Esophagus muscularis mucosa (tissue), 4 donors: ENCODE measurements at places on chromosomes 1 and 21. TPM values are rescaled to one million over a fixed set of nuclear protein-coding genes. Genes with fewer than 3 reads are reported as not detected.

RPL11 gene
- 825 TPM for total RNA-seq

SPRR5 gene
- total RNA-seq = not detected

DCST1 gene
- total RNA-seq = not detected

AMY1B gene
- not detected for total RNA-seq

LAMC2 gene
- total RNA-seq = 13.9 TPM

MSH4 gene
- 0.83 TPM for total RNA-seq

DYNLT4 gene
- total RNA-seq = not detected

SMPDL3B gene
- total RNA-seq = not detected

ANXA9 gene
- 0.13 TPM for total RNA-seq

GRCh38 chr1:71068325-71069240 lies 12.3 kb downstream of the ZRANB2 start:
- H3K4me1 ChIP-seq = no peaks in the 10 kb centered on the region
- no peak overlapping the region for H3K27ac ChIP-seq
- no peak for DNase-seq
- H3K36me3 ChIP-seq = peaks cover 100% of the 10 kb centered on the region

DNA sequence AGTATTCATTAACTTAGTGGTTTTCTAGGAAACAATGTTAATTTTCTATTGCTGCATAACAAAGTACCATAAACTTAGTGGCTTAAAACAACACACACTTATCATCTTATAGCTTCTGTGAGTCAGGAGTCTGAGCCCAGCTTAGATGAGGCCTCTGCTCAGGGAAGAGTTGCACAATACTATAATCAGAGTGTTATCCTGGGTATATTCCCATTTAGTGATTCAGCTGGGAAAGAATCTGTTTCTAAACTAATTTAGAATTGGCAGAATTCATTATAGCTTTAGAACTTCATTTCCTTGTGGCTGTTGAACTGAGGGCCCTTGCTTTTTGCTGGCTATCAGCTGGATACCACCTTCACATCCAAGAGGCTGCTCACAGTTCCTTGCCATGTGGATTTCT lies 515.5 kb downstream of the BRINP3 start:
- H3K27ac ChIP-seq = no peak overlapping the region
- H3K36me3 ChIP-seq = no peaks in the 10 kb centered on the region
- no peak overlapping the region for H3K4me3 ChIP-seq
- no peaks in the 10 kb centered on the region for H3K27me3 ChIP-seq
- no peak for DNase-seq

DNA sequence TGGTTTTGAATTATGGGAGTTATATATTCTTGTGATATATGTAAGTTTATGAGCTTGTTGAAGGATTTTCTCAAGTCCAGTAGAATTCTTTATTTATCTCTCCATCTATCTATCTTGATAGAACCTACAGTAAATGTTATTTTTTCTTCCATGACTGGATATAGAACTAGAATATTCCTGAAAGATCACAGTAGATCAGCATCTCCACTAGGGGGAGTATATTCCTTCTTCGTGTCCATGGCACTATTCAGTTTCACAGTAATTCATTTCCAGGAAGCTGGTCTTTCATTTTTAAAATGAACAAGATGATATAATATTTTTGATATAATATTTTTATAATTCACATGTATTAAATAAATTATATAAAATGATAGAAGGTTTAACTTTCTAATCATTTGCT lies 18.8 kb downstream of the TMPRSS15 start:
- H3K4me1 ChIP-seq = no peaks in the 10 kb centered on the region
- no peak for DNase-seq
- no peak overlapping the region for H3K4me3 ChIP-seq
- no peak overlapping the region for H3K27ac ChIP-seq
- H3K27me3 ChIP-seq = no peaks in the 10 kb centered on the region
- no peaks in the 10 kb centered on the region for H3K36me3 ChIP-seq

- H3K4me1 ChIP-seq = peaks cover 72% of the 10 kb centered on the region
- H3K36me3 ChIP-seq = peaks cover 49% of the 10 kb centered on the region
- no peaks in the 10 kb centered on the region for H3K27me3 ChIP-seq
- H3K27ac ChIP-seq = no peak overlapping the region
These were observed 3.1 kb upstream of the GJC2 start for GRCh38 chr1:228146417-228147150.

DNA sequence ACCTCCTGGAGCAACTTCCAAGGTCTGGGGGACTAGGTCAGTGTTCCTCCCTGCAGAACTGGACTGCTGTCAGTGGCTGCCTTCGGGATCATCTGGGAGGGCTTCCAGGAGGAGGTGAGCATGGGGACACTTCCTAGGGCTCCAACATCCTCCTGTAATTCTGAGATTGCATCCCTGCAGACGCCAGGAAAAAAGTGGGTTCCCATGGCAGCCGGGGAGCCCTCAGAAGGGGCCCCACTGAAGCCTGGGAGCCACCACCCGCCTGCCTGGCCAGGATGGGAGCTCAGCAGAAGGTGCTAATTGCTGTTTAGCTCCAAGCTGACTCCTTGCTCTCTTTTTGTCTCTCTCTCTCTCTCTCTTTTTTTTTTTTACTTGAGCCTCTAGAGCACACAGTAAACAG lies 16.1 kb upstream of the ARF1 start:
- H3K4me1 ChIP-seq = no peaks in the 10 kb centered on the region
- no peak overlapping the region for H3K27ac ChIP-seq
- no peaks in the 10 kb centered on the region for H3K36me3 ChIP-seq
- H3K4me3 ChIP-seq = no peak overlapping the region

DNA sequence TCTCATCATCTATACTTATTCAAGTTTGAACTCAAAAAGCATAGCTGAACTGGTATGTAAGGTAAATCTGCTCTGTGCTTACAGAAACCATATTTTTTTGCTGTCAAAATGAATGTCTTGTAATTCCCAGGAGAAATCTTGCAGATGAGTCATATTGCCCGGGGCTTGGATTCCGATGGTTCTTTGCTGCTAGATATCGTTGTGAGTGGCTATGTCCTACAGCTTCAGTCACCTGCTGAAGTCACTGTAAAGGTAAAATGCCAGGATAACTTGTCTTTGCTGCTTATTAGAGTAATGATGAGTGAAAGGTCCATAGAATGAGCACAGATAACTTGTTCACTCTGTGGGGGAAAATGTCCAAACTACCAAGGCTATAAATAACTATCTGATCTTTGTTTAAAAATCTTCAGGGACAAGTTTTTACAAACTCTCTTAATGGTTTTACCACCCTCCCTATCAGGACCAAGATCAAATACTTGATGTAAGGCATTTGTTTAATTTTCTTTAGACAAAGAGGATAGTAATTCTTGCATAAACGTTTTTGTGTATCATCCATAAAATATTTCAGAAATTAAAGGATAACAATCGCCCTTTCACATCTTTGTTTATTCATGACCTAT lies 222.3 kb downstream of the TPR start:
- peak overlapping the region; percentile 57 for H3K27ac ChIP-seq
- no peak for DNase-seq
- no peaks in the 10 kb centered on the region for H3K27me3 ChIP-seq
- no peak overlapping the region for H3K4me3 ChIP-seq
- H3K36me3 ChIP-seq = no peaks in the 10 kb centered on the region

- H3K4me3 ChIP-seq = no peak overlapping the region
- no peak for DNase-seq
- H3K27ac ChIP-seq = no peak overlapping the region
- H3K36me3 ChIP-seq = no peaks in the 10 kb centered on the region
- H3K27me3 ChIP-seq = no peaks in the 10 kb centered on the region
These were observed 101.5 kb downstream of the ST6GALNAC3 start for GRCh38 chr1:76176000-76176399.

DNA sequence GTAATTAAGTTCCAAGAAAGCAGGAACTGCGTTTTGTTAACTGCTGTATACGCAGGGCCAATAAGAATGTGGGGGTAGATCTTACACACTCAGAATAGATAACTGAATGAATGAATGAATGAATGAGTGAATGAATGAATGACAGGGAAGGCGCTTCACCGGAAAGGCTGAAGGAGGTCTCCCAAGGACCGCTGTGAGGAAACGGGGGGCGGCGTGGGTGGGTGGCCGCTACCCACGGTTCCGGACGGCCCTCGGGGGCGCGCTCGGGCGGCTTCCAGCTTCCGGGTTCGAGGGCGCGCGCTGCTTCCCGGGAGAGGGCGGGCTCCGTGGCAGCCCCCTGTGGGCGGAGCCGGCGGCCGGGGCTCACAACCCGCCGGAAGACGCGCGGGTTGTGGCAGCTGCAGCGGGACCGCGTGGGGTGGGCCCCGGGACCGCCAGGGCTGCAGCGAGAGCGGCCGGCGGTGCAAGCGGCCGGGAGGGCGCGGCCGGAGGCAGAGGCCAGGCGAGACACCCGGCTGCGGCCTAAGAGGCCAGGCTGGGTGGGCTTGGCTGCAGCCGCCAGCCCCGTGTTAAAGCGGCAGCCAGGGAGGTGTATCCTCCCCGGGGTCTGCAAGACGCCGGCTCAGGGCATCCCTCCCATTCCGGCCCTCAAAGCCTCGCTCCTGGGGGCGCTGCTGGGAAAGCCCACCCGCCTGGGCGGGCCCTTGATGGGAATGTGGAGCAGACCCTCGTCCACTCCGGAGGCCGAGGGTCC lies at the start of gene ZFP69:
Gene ZFP69 (plus strand): TSS at position 367 of the 754 bp plus-strand sequence. CDS start 2,072 bp downstream, outside the sequence.
- peak within 1 kb of the TSS; percentile 94 for H3K4me3 ChIP-seq
- H3K27ac ChIP-seq = peak within 1 kb of the TSS; percentile 65
- H3K4me1 ChIP-seq = peaks cover 4% of the 10 kb centered on the region
- no peaks in the 10 kb centered on the region for H3K27me3 ChIP-seq
- peak; percentile 91 for DNase-seq

GRCh38 chr1:194062962-194063361 lies 876.5 kb upstream of the B3GALT2 start:
- no peaks in the 10 kb centered on the region for H3K36me3 ChIP-seq
- H3K4me1 ChIP-seq = no peaks in the 10 kb centered on the region
- H3K27ac ChIP-seq = no peak overlapping the region
- no peaks in the 10 kb centered on the region for H3K27me3 ChIP-seq
- H3K4me3 ChIP-seq = no peak overlapping the region
- no peak for DNase-seq

GRCh38 chr1:207848234-207848633 lies 62.7 kb downstream of the CD34 start:
- no peaks in the 10 kb centered on the region for H3K27me3 ChIP-seq
- H3K27ac ChIP-seq = peak overlapping the region; percentile 38
- no peaks in the 10 kb centered on the region for H3K36me3 ChIP-seq
- H3K4me1 ChIP-seq = peaks cover 97% of the 10 kb centered on the region
- no peak overlapping the region for H3K4me3 ChIP-seq

GRCh38 chr21:29384683-29385359 lies 86.1 kb downstream of the BACH1 start:
- no peak for DNase-seq
- H3K4me3 ChIP-seq = no peak overlapping the region
- H3K36me3 ChIP-seq = no peaks in the 10 kb centered on the region
- H3K4me1 ChIP-seq = no peaks in the 10 kb centered on the region
- no peak overlapping the region for H3K27ac ChIP-seq

GRCh38 chr1:168921629-168922028 lies 184.9 kb upstream of the ATP1B1 start:
- no peaks in the 10 kb centered on the region for H3K36me3 ChIP-seq
- no peak overlapping the region for H3K4me3 ChIP-seq
- no peaks in the 10 kb centered on the region for H3K27me3 ChIP-seq
- H3K4me1 ChIP-seq = peaks cover 9% of the 10 kb centered on the region
- H3K27ac ChIP-seq = no peak overlapping the region
- no peak for DNase-seq

- no peak for DNase-seq
- H3K4me1 ChIP-seq = peaks cover 4% of the 10 kb centered on the region
- no peaks in the 10 kb centered on the region for H3K36me3 ChIP-seq
- H3K27ac ChIP-seq = no peak overlapping the region
- no peaks in the 10 kb centered on the region for H3K27me3 ChIP-seq
- H3K4me3 ChIP-seq = no peak overlapping the region
These were observed 91.4 kb downstream of the HMCN1 start for GRCh38 chr1:185825556-185825955.
